ENCODE measurements at places on chromosomes 1 and 21.

DNA sequence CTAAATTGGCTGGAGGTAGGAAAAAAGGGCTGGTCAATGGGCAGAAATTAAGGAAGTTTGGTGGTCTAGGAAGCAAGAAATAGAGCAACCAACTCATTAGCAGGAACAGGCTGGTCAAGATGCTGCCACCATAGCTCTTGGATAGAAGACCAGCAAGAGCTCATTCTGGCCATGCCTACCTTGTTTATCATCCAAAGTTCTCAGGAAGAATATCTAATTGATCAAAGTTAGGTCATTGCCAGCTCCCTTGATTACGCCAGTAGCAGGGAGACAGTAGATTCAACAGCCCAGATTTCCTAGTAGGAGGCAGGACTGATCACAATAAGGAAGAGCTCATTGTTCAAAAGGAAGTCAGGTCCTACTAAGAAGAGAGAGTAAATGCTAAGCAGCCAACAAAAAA is 370.2 kb downstream of the GPATCH2 start:
- no peak for DNase-seq

GRCh38 chr1:214445831-214446614 is 105.4 kb downstream of the PTPN14 start:
- DNase-seq = no peak

DNA sequence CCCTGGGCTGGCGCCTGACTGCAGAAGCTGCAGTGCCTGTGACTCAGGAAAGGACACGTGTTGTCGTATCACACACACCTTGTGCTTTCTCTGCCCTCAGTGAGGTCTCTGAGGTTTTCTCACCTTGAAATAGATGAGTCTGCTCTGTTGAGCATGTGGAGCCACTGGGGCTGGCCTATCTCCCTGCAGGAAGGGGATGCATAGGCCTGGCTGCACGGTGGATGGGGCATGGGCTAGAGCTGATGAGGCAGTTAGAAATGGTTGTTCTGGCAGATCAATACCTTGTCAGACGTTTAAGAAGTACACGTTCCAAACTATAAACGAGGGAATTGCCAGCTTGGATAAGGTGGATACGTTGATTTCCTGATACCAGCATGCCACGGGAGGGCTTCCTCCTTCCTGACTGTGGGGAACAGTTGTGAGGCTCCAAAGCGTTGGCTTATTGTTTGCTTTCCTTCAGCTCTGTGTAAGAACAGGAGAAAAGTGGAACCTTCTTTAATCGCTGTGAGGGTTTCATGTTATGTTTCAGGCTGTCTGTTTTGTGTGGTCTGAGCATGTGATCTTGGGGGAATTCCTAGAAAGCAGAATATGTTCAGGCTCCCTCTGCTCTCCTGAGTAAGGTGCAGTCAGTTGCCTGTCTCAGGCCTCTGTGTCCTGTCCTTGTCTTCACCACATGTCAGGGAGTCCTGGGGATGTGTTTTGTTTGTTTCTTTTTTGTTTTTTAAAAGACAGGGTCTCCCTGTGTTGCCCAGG is 44.8 kb downstream of the PCNT start:
- no peak for DNase-seq

GRCh38 chr21:29326914-29327554 is 28.3 kb downstream of the BACH1 start:
- no peak for DNase-seq

- no peak for DNase-seq
Measured at GRCh38 chr1:62395291-62395690, 41.6 kb upstream of the USP1 start.

GRCh38 chr1:162530307-162530987 is 31.1 kb upstream of the UAP1 start:
- DNase-seq = peak; percentile 70

DNA sequence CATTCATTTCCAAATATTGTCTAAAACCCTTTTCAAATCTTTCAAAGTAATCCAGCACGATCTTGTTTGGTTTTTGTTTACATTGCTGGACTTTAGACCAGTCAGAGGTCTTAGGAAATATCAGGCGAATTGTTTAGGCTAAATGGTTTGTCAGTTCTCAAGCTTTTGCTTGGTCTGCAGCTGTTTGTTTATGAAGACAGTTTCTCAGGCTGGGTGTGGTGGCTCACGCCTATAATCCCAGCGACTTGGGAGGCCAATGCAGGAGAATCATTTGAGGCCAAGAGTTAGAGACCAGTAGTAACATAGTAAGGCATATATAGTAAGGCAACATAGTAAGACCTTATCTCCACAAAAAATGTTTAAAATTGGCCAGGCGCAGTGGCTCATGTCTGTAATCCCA is 77.5 kb downstream of the DNTTIP2 start:
- DNase-seq = no peak

DNA sequence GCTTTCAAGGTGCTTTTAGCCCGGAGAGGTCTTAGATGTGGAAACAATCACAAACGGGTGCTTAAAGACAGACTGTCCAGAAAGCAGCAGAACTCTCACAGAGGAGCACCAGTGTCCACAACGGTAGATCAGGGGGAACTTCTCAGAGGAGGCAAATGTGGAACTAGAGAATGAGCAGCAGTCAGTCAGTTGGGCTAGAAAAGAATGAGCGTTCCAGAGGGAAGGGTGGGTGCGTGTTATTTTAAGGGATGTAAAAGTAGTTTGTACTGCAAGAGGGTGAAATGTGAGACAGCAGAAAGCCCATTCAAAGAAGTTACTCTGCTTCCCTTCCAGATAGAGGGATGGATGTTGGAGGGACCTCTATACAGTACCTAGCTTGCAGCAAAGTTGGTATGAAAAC is 30.9 kb downstream of the RGS5 start:
- no peak for DNase-seq

- DNase-seq = peak; percentile 77
Measured at GRCh38 chr1:46401964-46402626, 8.0 kb downstream of the FAAH start.

DNA sequence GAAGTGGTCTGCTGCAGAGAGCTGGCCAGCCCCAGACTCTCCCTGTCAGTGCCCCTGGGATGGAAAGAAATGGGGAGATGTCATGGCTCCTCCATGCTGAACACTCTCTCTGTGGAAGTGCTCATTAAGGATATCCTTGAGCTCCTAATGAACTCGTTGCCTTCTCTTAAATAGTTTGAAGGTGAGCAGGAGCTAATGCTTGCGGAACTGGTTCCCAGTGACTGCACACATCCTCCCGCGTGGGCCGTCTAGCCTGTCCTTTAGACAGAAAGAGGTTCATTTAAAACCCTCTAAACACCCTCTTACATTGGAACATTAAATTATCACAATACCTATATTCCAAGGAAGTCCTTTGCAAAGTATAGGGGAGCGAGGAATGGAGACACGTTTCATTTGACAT is 5.9 kb upstream of the WDR64 start:
- no peak for DNase-seq

DNA sequence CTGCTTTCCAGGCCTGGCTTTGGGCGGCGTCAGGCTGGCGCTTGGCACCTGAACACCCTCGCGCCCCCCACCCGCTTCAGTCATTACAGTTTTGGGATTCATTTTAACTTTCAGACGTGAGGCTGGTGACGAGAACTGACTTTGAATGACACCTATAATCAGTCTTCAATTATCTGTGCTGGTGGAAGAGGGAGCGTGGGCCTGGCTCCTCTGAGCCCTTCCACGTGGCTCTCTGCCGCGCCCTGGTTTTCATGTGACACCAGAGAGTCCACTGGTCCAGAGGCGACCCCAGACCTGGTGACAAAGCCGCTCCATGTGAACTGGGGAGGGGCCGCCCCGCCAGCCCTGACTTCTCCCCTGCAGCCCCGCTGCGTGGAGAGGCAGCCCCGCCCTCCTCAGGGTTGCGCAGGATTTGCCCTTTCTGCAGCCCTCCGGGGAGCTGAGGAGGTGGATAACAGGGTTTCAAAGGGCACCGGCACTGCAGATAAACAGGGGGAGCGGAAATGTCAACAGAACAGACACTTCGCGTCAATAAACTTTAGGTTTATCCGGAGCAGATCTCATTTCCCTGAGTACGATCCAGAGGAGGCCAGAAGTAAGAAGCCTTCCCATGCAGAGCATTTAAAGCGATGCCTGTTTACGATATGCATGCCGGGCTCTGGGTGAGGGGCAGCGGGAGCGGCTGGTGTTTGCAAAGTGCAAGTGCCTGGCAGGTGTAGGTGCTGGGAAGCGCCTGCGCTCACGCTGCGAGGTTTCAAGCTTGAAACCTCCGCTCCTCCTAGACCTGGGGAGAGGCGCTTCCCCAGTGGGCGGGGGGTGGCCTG is 56.4 kb downstream of the AJAP1 start:
- DNase-seq = peak; percentile 81

GRCh38 chr1:46489169-46489637 is 433 bp upstream of the DMBX1 start:
- DNase-seq = peak; percentile 53

DNA sequence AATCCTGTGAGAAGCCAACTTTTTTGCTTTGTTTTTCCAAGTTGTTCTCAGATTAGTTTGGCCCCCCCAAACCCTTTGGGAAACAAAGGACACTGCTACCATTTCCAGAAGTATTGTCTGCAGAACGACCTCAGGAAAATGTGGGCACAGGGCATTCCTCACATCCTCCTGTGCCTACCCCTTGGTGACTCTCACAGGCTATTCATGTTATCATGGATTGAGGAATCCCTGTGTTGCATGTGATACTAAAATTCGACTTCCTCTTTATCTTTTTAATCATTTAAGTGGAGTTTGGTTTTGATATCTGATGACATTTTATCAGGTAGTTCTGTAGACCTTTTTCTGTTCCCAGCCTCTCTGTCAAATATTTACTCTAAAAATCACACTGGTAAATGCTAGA is 184.5 kb downstream of the FASLG start:
- DNase-seq = no peak

GRCh38 chr1:210076620-210077019 is 138.6 kb downstream of the SYT14 start:
- DNase-seq = no peak

DNA sequence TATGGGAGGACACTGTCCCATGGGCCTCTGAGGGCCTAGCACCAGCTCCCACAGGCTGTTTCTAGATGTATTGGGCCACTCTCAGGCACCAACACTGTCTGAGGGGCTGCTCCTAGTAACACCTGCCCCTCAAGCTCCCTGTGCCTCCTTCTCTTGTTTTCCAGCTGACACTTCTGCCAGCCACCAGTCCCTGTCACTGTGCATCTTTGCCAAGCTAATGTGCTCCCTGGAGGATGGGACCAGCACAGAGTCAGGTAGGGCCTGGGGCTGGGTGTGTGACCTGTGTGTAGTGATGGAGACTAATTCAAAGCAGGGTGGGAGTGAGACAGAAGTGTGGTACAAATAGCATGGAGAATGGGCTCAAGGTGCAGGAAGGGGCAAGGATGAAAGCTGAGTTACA is 29.4 kb upstream of the MAGOH start:
- no peak for DNase-seq

GRCh38 chr1:161787355-161787754 is 21.2 kb downstream of the ATF6 start:
- no peak for DNase-seq
